T-cell (primary cell): ENCODE measurements at places on chromosomes 11 and 22.

DNA sequence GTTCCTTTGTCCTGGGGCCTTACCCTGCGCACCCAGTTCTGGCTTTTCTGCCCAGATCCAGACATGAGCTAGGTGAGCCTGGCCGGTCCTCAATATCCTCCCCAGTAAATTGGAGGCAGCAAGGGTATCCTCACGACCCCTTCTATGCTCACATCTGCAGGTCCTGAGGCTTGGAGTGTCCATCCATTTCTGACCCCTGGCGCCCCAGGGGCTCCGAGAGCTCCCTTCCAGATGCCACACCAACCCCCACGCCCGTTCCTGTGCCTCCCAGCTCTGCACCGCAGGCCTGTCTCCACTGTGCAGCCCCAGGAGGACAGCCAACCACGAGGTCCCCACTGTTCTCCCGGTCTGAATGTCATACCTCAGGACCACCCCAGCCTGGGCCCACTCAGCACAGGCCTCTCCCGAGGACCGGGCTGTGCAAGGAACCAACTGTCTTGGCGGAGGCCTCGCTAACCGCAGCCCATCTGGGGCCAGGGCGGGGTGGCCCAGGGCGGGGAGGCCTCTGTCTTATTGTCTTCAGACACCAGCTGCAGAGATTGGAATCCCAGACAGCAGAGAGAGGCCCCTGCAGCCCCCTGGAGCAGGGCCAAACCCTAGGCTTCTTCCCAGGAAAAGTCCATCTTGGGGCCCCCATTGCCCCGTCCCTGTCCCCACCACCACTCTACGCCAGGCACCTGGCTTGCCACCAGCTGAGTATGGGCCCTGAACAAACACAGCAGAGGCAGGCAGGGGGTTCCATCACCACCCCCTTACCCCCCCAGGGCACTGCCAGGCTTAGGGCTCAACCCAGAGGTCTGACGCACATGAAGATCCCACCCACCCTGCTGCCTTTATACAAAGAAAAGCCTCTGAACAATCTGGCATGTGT lies 39.3 kb downstream of the ALX4 start:
- DNase-seq = no peak

DNA sequence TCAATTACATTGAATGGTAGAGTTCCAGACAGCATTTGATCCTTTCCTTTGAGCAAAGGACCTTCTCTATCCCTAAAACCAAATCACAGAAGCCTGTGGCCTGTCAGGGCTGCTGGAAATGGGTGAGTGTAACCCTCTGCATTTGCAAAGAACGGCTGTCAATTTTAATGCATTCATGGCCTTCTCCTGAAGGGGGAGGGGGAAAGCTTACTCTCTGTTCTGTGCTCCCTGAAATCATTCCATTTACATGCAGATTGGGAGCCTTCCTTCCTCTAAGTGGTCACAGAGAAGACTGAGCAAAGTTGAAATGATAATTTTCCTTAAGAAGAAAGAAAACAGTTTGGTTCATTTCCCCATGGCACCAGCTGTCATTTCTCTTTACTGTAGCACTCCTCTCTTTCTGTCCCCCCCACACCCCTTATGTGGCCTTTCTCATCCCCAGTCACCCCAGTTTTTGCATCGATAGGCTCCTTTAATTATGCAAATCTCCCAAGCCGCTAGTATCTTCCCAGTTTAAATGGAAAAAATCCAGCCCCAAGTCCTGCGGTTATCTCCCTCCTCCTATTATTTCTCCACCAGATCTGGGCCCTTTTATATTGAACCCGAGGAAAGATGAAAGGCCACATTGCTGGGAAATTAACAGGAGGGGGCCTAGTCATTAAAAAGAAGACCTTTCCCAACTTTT lies 109.4 kb upstream of the KIRREL3 start:
- DNase-seq = no peak

GRCh38 chr11:121024989-121025388 lies 1.1 kb downstream of the TBCEL start:
- DNase-seq = no peak

DNA sequence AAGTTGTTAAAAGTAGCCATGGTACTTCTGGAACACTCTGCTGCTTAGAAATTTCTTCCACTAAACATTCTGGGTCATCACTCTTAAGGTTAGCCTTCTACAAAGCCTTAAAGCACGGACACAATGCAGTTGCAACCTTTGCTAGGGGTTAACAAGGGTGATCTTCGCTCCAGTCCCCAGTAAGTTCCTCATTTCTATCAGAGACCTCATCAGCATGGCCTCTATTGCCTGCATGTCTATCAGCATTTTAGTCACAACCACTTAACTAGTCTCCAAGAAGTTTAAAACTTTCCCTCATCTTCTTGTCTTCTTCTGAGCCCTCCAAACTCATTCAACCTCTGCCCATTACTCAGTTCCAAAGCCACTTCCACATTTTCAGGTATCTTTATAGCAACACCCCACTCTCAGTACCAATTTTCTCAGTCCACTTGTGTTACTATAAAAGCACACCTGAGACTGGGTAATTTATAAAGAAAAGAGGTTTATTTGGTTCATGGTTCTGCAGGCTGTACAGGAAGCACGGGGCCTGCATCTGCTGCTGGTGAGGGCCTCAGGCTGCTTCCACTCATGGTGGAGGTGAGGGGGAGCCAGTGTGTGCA lies 48.7 kb upstream of the TH start:
- DNase-seq = no peak

- no peak for DNase-seq
Observed at GRCh38 chr22:23061471-23062280, 8.6 kb upstream of the GNAZ start.

DNA sequence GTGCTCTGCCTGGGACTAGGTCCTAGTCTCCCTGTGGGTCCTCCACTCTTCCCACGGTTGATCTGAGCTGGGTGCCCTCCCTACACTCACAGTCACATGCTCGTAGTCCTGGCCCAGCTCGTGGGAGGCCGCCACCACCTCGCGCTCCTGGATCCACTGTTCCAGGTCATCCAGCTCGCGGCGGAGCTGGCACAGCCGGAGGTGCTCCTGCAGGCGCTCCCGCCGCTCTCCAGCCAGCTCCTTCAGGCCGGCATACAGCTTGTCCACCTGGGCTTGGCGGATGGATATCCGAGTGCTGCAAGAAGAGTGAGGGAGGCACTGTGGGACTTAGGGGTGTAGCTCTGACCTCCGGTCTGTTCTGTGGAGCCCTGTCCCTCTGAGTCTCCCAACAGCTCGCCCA lies 14.8 kb upstream of the RBM4B start:
- DNase-seq = no peak

DNA sequence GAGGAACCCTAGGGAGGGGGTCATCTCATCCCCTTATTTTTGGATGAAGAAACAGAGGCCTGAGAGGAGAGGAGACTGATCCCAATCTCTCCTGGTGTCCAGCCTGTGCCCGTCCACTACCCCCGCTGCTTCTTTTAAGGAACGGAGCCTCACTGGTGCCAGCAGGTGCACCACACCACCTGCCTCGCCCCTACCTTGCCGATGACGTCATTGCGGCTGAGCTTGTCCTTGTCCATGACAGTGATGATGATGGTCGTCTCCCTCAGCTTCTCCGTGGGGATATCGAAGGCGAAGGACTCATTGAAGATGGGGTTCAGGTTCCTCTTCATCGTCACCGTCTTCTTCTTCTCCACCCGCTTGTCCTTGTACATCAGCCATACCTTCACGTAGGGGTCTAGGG lies 14.3 kb downstream of the LRRC10B start:
- no peak for DNase-seq

DNA sequence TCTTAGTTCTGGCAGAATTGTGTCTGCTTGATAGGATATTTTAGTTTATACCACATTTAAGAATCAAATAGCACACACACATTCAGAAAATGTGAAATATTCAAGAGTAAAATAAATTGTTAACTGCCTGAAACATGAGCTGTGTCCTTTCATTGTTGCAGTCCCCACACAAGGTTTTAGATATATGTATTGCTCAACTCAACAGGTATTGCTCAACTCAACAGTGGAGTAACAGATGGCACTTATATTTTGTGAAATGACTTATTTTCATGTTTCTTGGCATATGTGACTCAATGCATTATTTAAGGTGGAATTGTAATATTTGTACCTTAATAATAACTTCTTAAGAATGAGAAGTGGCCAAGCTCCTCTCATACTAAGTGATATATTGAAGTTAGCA lies 760.3 kb downstream of the CNTN5 start:
- DNase-seq = no peak

DNA sequence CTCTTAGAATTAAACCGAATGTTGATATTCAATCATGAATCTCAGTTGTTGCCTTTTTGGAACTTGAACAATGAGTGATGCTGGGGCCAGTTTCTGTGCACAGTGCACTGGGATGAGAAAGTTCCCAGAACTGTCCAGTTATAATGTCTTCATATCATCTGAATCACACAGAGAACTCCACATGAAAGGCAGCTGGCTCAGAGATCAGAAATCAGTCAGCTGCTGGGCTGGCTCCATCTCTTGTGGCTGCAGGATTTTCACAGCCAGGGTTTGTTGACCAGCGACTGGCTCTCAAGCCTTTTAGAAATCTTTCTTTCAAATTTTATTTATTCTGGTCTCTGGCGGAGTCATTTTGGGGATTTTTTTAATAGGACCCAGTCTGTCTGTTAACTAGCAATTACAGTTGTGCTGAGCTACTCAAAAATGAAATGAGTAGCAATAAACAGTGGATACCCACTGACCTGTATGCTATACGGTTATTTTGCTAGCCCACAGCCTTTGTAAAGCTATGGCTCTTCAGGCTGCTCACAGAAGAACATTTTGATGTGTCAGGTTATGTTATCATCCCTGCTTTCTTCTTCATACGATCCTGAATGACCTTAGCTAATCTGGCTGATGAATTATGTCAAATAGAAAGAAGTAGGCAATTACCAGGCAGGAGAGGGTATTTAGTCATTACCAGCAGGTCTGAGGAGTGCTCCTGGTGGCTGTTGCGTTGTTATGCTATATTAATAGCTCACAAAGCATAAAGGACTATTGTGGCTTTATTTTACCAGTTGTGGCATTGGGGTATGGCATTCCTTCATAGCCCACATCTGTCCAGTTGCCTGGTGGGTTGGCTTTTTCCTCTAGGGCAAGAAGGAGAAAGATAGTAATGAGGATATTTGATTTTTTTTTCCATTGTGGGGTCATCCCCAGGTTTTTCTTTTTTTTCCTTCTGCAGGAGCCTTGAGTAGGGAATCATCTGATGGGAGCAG lies 3.6 kb downstream of the FAT3 start:
- no peak for DNase-seq

DNA sequence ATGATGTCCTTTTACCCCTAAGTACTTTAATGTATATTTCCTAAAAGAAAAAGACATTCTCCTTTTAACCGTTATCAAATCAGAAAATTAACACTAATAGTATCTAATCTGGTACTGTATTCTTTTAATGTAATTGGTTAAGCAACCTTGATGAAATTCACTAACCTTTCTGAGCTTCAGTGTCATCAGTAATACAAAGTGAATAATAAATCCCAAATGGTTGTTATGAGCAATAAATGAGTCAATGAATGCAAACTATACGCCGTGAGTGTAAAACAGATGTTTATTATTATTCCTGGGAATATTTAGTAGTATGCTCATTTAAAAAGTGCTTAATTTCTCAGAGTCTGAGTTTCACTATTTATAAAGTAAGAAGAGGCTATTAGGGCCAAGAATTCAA lies 21.5 kb downstream of the UEVLD start:
- no peak for DNase-seq

DNA sequence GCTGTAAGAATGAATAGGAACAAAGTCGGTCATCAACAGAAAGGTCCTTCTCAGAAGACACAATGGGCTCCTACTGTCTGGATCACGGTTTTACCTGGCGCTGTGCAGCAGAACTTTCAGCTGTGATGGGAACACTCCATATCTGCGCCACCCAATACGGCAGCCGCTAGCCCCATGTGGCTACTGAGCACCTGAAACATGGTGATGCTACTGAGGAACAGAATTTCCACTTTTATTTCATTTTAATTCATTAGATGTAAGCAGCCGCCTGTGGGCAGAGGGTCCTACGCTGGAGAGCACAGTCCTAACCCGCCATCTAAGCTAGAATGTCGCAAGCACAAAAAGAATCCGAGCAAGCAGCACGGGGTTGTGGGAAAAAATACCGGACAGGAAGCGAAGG lies 2.7 kb downstream of the SULT4A1 start:
- no peak for DNase-seq

DNA sequence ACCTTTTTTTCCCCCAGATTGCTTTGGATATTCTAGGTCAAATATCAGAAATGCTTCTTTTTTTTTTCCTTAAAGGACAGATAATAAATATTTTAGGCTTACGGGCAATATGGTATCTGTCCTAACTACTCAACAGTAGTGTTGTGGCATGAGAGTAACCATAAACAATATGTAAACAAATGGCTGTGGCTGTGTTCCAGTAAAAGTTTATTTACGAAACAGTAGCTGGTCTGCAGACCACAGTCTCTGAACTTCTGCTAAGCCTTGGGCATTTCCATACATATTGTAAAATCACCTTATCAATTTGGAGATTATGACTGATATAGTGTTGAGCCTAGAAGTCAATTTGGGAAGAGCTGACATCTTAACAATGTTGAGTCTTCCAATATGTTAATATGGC lies 139.0 kb upstream of the PITPNB start:
- no peak for DNase-seq

GRCh38 chr11:106160494-106160893 lies 83.0 kb downstream of the AASDHPPT start:
- DNase-seq = no peak

GRCh38 chr11:96072592-96072991 lies 148.7 kb upstream of the MTMR2 start:
- DNase-seq = no peak

DNA sequence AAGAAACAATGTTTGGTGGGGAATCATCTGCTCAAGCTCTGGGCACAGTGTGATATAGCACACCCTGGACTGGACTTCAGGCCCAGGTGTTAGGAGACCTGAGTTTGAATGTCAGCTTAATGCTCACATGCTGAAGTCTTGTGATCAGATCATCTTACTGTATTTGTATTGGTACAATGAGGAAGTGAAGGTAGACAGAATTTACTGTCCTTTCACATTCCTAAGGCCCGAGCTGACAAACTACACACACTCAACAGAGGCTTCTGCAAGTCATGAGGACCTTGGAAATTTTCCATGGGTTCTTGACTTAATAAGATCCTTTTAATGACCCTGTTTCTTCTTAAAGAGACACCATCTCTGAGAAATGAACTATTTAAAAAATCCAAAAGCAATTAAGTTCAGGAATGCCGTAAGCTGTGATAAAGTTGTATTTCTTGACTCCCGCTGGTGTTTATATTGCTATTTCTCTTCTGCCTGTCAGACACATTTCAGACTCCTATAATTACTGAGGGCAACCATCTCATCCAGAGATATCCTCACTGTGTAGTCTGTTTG lies 802.0 kb downstream of the DLG2 start:
- no peak for DNase-seq
